ENCODE measurements at places on chromosomes 7 and 10.

DNA sequence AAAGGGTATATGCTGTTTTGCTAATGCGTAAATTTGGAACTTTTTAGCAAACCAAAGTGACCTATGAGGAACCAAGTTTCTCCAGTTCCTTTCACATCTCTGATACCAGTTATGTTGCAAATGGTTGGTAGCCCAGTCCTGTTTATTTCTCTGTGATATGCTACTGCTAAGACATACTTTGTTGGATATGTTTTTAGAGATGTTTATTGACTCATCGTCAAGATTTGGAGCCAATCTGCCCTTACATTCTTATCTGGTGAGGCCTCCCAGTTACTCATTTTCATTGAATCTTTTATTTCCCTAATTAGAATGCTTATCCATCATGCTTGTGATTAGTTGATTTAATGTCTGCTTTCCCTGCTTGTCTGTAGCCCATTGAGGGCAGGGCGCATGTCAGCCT, 58.9 kb downstream of the LRGUK start:
- no peak for DNase-seq

DNA sequence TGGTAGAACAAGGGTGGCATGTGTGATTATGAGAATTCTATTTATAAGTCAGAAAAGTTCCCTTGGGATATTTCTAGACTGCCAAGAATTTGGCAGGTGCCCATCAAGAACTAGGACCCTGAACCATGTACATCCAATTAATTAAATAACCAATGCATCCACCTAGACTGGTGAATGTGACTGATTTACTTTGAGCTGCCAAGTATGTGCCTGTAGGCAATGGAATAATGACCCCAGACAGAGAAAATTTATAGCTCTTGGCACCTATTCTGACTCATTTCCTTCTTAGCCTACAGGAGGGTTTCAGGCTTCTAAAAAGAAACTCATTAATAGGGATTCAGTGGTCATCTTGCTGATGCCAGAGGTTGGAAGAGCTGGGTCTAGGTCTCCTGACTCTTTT, 54.9 kb downstream of the KCNH2 start:
- no peak for DNase-seq

DNA sequence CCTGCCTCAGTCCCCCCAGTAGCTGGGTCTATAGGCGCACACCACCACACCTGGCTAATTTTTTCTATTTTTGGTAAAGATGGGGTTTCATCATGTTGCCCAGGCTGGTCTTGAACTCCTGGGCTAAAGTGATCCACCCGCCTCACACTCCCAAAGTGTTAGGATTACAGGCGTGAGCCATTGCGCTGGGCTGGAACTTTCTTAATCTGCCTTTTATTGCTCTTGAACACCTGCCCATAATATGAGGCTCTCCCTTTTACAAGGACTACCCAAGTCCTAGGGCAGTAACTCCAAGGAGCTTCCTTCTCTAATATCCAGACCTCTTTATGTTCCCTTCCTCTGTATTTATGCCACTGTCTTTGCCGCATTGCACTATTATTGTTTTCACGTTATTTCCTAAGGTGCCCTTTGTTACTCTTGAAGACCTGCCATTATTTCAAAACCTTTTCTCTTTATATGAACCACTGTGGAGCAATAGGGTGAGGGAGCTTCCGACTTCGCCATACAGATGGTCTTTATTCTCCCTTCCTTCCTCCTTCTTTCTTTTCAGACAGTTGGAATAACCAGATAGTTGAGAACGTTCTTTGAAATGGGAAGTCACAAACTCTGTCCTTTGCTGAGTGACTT, 36.3 kb upstream of the TCF7L2 start:
- DNase-seq, result no peak

- no peak for DNase-seq
These were observed 171.5 kb downstream of the AKR1D1 start for GRCh38 chr7:138247568-138248333.

- DNase-seq, result no peak
These were observed 116.4 kb upstream of the MKI67 start for GRCh38 chr10:128242641-128243040.

DNA sequence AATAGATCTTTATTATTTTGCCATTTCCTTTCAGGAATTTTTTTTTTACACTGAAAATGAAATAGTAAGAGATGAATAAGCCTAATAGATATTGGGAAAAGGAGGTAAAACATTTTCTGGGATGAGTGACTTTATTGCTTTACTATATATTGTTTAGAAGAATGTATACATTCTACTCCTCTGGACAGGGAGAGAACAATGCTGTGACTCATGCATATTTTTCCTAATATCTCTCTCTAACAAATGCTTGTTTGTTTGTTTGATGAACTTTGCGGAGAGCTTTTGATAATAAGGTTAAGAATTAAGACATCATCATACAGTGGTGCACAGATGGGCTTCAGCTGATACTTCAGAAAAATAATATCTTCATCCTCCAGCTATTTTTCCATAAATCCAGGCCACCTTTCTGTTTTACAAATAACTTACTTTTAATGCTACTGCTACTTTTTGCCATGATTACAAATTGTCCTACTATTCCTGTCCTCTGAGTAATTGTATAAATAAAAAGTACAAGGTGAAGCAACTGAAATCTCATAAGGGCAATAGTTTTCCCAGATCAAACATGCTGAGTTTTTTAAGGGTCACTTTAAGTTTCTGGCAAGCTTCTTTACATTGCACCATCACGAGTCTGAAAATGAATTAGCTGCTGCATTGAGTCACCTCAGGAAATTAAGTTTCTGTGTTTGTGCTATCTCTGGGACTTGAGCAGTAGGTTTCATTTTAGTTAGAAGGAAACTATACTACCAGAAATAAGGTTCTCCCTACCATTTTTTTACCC, 207.3 kb upstream of the POT1 start:
- no peak for DNase-seq

DNA sequence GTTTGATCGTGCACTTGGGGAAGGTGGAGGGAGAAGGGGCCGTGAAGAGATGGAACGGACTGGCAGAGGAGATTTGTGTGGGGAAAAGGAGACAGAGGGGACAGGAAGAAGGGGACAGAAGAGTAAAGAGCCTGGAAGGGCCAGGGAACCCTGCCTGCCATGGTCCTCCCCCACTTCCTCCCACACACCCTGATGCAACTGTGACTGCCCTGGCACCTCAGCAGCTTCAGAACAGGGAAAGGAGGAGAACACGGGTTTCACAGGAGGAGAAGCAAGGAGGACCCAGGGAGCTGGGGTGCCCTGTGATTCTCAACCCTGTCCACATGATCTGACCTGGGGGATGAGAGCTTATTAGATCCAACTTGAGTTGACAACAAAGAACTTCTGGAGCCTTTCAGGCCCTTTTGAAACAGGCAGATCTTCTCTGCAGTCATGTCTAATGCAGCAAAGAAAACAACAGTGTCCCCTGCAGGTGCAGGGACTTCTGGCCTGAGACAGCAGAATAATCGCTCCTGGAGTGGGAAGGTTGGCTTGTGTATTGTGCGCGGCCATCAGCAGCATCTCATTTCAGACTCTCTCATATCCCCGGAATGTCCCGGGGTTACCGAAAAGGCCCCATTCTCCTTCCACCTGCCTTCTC, 421.6 kb downstream of the PAXIP1 start:
- DNase-seq, result no peak

Data from eye (tissue), 1 donor.